B cell (primary cell): ENCODE measurements at places on chromosomes 16 and 17. TPM values are rescaled to one million over a fixed set of nuclear protein-coding genes. Genes with fewer than 3 reads are reported as not detected.

Gene ACSF2
- total RNA-seq, result 66.1 and 82.6 TPM in 2 replicates

Gene CDRT15L2
- total RNA-seq, result not detected in 2 replicates

Gene TPSD1
- not detected in 2 replicates for total RNA-seq

Gene CLEC18C
- 1.2 and 1.9 TPM in 2 replicates for total RNA-seq

Gene FAAP100
- total RNA-seq, result 60.7 and 62.0 TPM in 2 replicates

Gene PLD6
- total RNA-seq, result 4.1 and 5.0 TPM in 2 replicates

Gene LPO
- not detected in 2 replicates for total RNA-seq

Gene SHCBP1
- total RNA-seq, result 1.7 and 4.2 TPM in 2 replicates

Gene RAMP2
- not detected in 2 replicates for total RNA-seq

Gene TMEM114
- not detected in 2 replicates for total RNA-seq

Gene RNF43
- total RNA-seq, result 2.5 and 3.2 TPM in 2 replicates

Gene NLE1
- total RNA-seq, result 13.7 and 17.5 TPM in 2 replicates

Gene KCNAB3
- total RNA-seq, result 11.4 and 15.5 TPM in 2 replicates

Gene CSNK2A2
- total RNA-seq, result 63.5 and 69.4 TPM in 2 replicates

Gene ZNF205
- total RNA-seq, result not detected in 2 replicates

Gene ZNF469
- 5.9 and 6.5 TPM in 2 replicates for total RNA-seq

Gene CTF1
- total RNA-seq, result 0.81 and 1.0 TPM in 2 replicates

Gene TBC1D3B
- 17.2 and 17.3 TPM in 2 replicates for total RNA-seq

Gene ELOB
- total RNA-seq, result 84.4 and 93.1 TPM in 2 replicates

Gene ATP6V0D1
- total RNA-seq, result 59.7 and 62.1 TPM in 2 replicates

Gene RNF222
- total RNA-seq, result not detected in 2 replicates

Gene CCL17
- not detected in 2 replicates for total RNA-seq

Gene GAST
- not detected in 2 replicates for total RNA-seq

Gene CCT6B
- 2.6 and 2.8 TPM in 2 replicates for total RNA-seq

Gene TM4SF5
- total RNA-seq, result not detected in 2 replicates

Gene CDH15
- not detected in 2 replicates for total RNA-seq

Gene FSCN2
- 6.3 and 7.4 TPM in 2 replicates for total RNA-seq

Gene NAT9
- 66.6 and 71.1 TPM in 2 replicates for total RNA-seq

Gene TRIM72
- 0.02 and 0.05 TPM in 2 replicates for total RNA-seq

Gene SNX20
- total RNA-seq, result 43.0 and 47.7 TPM in 2 replicates

Gene STH
- total RNA-seq, result not detected in 2 replicates

Gene RBFOX1
- not detected in 2 replicates for total RNA-seq

Gene OR3A2
- 1.3 and 1.9 TPM in 2 replicates for total RNA-seq

Gene ETV4
- not detected in 2 replicates for total RNA-seq

Gene FOXN1
- not detected in 2 replicates for total RNA-seq

Gene ORC6
- 4.7 and 7.0 TPM in 2 replicates for total RNA-seq

Gene CLEC18B
- 0.68 and 1.6 TPM in 2 replicates for total RNA-seq

Gene ZP2
- total RNA-seq, result not detected in 2 replicates

Gene SMG1
- 256 and 271 TPM in 2 replicates for total RNA-seq

Gene TEX14
- total RNA-seq, result 0.20 and 0.53 TPM in 2 replicates

Gene PPM1E
- not detected in 2 replicates for total RNA-seq

Gene IRX5
- not detected in 2 replicates for total RNA-seq

Gene RHBDL1
- 0.76 and 1.0 TPM in 2 replicates for total RNA-seq

Gene C16orf92
- not detected in 2 replicates for total RNA-seq

Gene DNAI2
- total RNA-seq, result not detected in 2 replicates

Gene C17orf113
- 2.1 TPM in 2 replicates for total RNA-seq

Gene MYH2
- total RNA-seq, result not detected in 2 replicates

Gene NUPR1
- not detected in 2 replicates for total RNA-seq
